ENCODE measurements at places on chromosomes 16 and 17.

DNA sequence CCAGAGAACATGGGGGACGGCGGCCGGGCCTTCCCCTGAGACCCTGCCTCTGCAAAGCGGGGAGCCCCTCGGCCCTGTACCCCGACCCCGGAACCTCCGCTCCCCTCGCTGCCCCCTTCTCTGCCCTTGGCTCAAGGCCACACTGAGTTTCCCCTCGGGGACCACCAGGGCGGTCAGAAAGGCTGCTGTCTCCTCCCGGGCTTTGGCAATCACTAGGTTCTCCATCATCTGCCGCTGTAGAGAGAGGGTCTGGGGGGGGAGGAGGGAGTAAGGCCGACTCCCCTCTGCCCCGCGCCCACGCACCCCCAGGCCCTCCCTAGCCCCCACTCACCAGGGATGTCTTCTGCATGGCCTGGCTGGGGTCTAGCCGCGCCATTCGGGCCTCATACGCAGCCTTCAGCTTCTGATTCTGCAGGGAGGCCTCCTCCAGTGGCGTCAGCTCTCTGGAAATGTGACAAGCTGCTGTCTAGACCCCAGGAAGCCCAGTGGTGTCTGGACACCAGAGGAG, 8.4 kb downstream of the VPS9D1 start:
- no peak for DNase-seq

GRCh38 chr16:27118526-27118925, 51.8 kb downstream of the C16orf82 start:
- no peak for DNase-seq

DNA sequence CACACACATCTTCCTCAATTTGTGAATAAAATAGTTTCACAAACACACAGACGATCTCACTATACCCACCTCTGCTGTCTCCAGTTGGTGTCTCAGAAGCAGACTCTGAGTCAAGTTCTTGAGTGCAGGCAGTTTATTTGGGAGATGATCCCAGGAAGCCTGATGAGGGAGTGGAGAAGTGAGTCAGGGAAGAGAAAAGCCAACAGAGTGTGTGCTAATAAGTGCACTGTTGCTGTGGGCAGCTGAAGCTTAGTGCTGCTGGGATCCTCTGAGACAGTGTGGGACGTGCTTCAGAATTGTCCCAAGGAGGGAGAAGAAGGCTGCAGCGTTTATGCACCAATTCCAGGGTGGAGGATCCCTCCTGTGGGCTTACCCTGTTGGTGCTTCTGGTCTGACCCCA, 423.2 kb upstream of the C16orf82 start:
- no peak for DNase-seq

DNA sequence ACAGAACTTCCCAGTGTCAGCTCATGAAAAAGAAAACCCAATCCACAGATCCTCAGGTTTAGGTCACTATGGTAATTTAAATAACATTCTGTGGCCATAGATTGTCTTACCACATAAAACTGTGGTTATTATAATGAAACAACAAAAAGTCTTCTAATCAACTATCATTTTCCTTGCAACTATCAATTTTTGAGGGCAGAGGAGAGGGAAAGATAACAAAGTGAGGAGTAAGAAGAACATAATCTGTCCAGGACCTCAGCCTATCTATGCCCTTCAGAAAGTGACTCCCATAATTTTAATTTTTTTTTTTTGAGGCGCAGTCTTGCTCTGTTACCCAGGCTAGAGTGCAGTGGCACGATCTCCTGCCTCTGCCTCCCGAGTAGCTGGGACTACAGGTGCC, 4.0 kb upstream of the GGNBP2 start:
- DNase-seq, result no peak

DNA sequence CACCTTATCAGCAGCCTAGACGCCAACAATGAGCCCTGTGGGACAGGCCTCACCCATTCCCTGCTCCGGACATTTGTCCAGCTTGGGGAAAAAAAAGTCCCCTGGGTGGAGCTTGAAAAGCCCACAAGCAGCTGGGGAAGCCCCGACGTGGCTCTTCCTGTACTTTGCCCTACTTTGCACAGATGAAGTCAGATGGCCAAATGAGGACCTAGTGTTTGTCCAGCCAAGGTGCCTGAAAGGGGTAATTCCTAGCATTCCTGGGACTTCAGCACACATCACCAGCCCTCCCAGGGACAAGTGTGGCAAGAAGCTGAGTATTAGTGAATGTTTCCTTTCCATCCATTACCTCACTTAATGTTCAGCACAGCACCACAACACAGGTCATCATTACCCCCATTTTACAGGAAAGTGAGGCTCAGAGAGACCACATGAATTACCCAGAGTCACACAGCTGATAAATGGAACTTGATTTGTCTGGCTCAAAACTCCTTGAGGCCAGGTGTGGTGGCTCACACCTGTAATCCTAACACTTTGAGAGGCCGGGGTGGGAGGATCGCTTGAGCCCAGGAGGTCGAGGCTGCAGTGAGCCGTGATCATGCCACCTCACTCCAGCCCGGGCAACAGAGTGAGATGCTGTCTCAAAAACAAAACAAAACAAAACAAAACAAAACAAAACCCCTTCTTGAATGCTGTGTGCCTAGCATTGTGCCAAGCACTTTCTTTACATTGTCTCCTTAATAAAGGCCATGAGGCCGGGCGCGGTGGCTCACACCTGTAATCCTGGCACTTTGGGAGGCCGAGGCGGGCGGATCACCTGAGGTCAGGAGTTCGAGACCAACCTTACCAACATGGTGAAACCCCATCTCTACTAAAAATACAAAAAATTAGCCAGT, 19.9 kb upstream of the PLLP start:
- no peak for DNase-seq

DNA sequence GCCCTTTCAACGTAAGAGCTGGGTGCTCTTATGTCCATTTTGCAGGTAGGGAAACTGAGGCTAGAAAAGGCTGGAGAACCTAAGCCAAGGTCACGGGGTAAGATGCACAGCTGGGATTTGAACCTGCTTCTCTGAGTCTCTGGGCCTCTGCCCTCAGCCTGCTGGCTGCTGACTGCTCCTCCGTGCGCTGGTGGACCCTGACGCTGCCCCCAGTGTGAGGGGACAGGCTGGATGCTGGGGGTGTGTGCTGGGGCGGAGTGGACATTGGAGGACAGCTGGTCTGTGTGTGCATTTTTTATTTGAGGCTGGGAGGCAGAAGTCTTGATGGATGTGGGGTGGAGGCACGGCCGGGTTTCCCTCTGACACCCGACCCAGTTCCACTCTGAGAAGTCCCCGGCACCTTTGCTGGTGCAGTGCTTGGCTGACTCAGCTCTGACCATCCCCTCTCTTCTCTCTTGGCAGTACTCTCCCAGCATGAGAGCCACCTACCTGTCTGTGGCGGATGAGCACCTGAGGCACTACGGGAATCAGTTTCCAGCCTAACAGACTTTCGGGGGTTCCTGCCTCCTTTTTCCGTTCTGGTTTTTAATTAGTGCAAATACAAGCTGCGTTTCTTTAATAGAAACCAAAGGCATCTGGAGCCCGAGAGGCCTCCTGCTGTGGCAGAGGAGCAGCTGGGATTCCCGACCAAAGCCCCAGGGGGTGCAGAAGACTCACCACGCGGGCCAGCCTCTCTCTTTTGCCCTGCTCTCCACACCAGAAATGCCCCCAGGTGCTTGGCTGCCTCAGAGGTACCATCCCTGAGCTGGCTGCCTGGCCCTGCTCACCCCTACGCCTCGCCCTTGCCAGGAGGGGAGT, 14.1 kb upstream of the DNAI2 start:
- no peak for DNase-seq

GRCh38 chr16:58789351-58789750, 55.2 kb upstream of the GOT2 start:
- DNase-seq, result no peak

DNA sequence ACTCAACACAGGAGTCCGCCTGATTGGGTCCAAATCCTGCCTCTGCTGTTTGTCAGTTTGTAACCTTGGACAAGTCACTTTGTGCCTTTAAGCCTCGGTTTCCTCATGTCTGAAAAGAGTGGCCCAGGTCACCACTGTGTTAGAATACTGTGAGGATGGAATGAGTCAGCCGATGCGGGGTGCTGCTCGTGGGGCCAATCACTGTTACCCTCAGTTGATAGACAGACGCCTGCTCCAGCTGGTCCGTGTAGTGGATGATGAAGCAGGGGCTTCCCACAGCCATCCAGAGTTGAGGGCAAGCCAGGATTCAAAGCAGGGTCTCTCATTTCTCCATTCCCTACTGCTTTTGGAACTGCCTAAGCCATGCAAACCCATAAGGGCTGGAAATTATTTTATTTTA, 5.8 kb downstream of the FBXL19 start:
- no peak for DNase-seq

DNA sequence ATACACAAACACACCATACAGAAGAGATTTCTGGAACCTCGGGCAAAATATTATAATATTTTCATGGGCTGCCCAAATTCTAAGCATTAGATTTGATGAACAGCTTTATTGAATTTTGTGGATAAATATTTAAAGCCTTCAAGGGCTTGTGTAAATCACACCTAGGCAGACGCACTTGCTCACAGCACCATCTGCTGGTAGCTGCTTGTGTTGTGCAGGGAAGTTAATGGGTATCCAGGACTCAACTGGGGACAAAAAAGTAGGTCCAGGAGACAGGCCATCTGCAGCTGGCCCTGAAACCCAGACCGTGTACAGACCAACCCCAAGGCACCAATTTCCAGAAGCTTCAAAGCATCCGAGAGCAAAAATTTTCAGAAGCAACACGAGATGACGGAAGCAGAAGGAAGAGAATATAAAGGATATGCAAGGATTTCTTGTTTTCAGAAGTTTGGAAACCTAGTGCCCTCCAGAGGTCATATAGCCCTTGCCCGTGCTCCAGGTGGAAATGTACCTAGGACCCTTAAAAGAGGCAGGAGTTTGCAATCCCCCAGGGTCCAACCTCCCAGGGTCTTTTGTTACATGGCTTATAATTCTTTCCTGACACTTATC, 140.0 kb downstream of the CHD9NB start:
- no peak for DNase-seq

- DNase-seq, result no peak
Observed at GRCh38 chr16:85539084-85539483, 74.0 kb upstream of the GSE1 start.

GRCh38 chr16:49382916-49383315, 9.3 kb downstream of the C16orf78 start:
- DNase-seq, result no peak

GRCh38 chr16:88524973-88525662, 45.1 kb upstream of the ZC3H18 start:
- DNase-seq, result no peak

DNA sequence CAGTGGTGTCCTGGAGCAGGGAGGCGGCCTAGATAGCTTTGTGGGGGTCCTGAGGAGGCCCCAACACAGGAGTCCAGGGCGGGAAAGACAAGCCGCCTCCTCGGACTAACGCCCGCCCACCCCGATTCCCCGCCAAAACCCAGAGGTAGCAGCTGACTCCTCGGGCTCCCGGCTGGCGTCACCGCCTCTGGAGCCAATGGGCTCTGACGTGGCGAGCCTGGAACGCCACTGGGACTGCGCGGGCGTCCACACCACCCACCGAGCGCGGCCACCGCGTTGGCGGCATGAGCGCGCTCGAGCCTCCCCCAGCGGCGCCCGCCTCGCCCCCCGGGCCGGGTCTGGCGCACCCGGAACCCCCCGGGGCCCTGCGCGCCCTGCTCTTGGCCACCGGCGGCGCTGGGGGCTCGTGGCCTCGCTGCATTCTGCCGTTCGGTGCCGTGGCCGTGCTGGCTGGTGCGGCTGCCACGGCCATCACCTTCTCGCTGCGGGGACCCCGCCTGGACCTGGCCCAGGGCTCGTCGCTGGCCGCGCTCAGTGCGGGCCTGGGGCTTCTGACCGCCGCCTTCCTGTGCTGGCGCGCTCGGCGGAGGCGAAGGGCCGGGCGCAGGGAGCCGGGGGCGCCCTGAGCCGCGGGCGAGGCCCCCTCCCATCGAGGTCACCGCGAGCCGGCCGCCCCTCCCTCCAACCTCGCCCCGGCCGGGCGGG, 3.4 kb upstream of the NTN3 start:
- DNase-seq, result no peak

DNA sequence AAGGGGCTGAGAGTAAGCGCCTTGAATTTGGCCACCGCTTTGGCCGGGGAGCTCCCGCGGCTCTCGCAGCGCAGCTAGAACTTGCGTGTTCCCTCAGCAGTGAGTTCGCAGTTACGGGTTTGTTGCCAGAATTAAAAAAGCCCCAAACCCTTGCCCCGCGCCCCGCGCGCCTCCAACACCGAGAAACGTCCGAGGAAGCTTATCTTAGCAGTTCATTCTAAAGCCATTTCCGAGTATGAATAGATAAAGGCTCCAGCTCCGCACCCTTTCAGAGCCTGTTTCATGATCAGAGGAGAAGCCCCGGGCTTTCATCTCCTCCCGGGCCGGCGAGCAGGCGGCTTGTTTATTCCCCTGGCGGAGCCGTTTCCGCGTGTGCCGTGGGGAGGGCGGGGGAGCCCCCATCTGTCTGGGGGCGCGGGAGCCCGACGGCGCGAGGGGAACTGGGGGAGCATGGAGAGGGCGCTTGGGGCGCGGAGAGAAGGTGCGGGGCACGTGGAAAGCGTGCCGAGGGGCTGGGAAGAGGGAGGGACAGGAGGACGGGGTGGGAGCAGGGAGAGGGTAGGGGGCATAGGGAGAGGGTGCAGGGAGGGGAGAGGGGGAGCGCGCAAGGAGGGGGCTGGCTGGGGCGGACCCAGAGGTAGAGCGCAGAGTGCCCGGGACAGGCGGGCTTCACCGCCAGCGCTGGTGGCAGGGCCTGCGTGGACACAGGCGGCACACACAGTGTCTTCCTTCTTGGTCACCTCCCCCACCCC, 9.9 kb downstream of the TBX4 start:
- DNase-seq, result no peak

DNA sequence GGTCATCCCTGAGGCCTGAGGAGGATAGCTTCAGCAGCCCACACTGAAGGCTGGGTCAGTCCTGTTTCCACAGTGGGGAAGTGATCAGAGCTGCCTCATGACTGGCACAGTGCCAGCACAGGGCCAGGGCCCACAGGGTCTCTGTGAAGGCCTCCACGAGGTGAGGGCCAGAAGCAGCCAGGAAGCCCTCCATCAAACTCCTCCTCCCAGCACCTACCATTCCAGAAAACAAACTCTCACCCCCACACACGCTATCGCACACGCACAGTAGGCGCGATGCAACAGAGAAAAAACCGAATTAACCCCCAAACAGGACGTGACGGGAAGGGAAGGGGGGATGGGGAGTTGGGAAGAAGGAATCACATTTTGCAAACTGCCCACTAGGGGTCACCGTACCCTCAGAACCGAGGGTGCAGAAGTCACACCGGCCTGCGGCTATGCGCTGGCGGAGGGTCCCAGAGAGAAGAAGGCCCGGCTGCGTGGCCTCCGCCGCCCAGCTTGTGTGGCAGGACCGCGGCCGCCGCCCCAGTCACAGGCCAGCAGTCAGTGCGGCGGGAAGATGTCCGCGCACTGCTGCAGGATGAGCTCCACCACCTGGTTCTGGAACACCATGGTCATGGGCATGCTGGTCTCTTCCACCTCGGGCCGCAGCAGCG, 37.6 kb downstream of the ARHGAP27 start:
- no peak for DNase-seq
